ENCODE measurements at places on chromosomes 3 and 15.

DNA sequence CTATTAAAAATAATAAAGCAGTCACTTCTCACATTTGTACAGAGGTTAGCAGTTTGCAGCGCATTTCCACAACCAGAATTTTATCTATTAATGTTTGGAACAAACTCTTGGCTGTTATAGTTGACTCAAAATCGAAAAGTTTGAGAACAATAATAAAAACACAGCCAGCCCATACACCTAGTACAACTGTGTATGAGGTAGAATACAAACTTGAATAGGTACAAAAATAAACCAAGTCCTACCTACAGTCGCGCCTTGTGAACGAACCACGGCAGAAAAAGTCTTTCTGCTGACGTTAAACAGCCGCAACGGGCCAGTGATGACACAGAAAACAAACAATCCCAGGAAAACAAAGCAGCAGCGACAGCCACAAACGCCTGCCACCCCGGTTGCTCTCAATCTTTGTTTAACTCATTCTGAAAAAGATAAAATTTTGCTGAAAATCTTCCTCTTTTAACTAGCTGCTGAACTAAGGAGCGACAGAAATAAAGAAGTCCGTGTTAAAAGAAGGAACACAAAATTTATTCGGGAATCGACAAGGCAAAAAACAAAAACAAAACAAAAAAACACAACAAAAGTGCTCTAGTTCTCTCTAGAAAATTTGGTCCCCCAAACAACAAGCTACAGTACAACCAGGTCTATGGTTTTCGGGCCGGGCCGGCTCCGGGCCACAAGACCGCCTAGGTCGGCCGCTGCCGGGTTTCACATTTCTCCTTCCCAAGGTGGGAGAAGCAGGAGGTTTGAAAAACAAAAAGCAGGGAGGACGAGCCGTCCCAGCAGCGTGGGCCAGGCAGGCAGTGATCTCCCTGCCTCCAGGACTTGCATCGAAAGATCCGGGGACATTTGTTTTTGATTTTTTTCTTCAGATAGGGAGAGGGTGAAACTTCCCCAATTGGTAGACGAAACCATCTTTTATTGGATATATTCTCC, 2.9 kb downstream of the FOXL2 start:
- no peak for DNase-seq

DNA sequence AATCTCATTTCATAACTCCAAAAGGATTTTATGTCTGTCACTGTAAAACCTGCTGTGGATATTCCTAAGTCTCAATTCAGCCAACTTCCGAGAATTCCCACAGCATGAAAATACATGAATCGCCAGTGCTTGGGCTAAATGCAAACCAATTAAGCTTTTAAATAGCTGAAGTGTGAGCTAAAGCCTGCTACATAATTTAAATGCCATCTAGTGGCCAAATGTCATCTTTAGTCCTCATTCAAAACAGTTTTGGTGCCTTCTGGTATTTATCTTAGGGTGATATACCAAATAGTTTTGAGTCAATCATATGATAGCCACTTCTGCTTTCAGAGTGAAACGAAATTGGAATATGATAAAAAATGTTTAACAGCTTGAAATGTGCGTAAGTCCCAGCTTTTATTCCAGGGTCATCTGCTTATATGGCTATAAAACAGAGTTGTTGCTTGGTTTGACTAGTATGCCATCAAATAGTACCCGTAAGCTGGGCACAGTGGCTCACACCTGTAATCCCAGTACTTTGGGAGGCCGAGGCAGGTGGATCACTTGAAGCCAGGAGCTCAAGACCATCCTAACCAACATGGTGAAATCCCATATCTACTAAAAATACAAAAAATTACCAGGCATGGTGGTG, 41.8 kb upstream of the CCNL1 start:
- DNase-seq: no peak

DNA sequence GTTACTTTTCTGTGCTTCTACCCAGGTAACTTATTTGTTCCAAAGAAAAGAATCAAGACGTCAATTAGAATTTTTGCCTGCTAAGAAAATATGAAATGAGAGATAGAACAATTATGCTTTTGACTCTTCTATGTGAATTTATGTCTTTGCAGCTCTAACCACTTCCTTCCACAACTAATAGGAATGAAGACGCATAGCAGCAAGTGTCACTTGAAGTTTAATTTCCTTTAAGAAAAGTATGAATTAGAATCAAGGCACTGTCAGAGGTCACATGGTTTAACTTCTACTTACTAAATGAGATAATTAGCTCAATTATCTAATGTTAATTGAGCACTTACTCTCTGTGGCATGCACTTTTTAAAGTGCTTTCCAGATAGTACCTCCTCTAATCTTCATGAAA, 3.3 kb downstream of the WDR49 start:
- DNase-seq: no peak

GRCh38 chr3:133459400-133459799, 59.5 kb downstream of the BFSP2 start:
- no peak for DNase-seq

DNA sequence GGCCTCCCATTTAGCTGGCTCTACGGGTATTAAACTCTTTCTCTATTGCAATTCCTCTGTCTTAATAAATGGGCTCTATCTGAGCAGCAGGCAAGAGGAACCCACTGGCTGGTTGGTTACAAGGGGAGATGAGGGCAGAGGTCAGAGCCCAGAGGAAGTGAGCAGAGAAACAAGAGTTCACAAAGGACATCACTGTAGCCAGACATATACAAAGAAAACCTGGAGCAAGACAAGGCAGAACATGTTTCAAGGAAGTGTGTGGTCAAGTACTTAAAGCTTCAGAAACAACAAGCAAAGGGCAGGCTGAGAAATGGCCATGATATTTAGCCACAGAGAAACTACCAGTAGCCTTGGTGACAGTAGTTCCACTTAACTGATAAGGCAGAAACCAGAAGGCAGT, 24.3 kb downstream of the SUSD5 start:
- no peak for DNase-seq

DNA sequence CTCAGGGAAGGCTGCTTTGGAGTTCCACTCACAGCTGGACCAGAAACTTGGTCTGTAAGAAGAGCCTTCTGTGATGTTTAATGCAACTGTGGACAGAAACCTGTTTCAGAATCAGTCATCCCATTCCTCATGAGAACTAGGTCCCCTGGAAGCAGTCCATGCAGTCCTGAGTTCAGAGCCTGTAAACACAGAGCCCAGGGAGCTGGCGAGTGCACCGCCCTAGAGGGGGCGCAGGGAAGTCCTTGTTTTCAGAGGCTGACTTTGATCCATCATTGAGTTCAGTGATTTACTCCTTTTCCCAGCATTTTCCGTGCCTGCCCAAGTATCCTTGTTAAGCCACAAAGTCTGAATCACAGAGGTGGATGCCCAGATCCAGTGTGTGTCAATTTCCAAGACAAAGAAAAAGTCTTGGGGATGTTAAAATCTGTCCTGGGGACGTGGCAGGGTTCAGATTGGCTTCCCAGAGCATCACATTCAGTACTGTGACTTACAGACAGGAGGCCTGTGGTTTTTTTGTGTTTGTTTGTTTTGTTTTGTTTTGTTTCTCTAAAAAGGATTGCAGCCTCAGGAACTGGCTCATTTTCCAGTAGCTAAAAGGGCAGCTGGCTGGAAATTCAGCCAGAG, 9.8 kb upstream of the TXNRD3 start:
- DNase-seq: no peak
